ENCODE measurements at places on chromosomes 1 and 21.
A peak's percentile ranks its signal among the peaks of the same experiment; 100 is the strongest.

GRCh38 chr21:14121719-14122118, 89.0 kb downstream of the LIPI start:
- DNase-seq = no peak

GRCh38 chr1:201791779-201792173, 37.2 kb upstream of the IPO9 start:
- peak; percentile 27 for DNase-seq

DNA sequence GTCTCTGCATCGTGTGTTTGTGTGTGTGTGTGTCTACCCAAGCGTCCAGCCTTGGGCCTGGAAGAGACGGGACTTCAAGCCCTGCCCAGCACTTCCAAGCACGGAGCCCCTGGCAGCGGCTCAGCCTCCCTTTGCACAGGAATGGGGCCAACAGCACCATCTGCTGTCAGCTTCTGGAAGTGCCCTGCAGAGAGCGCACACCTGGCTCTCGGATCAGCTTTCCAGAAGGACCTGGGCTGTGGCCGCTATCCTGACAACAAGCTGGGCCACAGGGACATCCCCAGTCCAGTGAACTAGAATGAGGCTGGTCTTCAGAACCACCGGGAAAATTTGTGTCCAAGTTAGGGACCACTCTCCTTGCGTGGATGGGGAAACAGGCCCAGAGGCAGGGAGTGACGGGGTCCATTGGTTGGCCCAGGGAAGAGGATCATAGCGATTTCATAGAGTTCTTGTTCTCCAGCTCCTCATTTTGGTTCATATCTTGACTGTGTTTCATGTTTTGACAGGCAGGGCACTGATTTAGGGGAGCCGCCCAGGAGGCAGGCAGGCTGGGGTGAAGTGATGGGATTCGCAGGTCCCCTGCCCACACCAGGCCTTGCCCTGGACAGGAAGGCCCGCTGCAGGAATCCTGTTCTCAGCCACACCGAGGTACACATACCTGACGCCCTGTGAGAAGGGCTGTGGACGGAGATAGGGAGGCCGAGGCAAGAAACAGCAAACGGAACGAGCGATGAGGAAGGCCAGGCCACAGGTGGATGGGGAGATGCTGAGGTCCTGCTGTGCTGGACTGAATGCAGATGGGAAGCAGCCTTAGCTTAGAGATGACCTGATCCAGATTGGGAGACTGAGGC, 38.4 kb downstream of the TAS1R2 start:
- DNase-seq = no peak

DNA sequence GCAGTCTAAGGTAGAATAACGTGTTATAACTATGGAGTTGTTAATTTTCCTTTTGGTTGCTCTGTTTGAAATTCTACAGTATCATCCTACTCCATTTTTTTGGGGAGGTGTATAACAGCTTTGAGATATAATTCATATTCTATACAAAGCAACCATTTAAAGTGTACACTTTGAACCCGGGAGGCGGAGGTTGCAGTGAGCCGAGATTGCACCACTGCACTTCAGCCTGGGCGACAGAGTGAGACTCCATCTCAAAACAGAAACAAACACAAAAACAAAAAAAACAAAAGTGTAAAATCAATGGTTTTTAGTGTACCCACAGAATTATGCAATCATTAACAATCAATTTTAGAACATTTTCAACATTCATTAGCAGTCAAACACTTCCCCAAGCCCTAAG, 33.8 kb downstream of the CNIH4 start:
- DNase-seq = no peak

DNA sequence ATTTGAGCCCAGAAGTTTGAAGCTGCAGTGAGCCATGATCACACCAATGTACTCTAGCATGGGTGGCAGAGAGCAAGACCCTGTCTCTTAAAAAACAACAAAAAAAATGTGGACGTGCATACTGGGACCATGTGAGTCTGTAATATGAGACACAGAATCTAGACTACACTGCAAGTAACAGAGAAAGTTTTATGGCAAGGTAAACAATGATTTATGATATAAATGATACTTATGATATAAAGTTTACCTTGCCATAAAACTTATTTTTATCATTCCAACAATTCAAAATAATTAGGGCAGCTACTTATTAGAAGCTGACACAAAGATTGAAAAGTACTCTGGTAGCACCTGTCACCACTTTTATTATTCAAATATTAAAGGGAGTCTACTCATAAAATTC, 34.7 kb downstream of the WDR26 start:
- DNase-seq = no peak

DNA sequence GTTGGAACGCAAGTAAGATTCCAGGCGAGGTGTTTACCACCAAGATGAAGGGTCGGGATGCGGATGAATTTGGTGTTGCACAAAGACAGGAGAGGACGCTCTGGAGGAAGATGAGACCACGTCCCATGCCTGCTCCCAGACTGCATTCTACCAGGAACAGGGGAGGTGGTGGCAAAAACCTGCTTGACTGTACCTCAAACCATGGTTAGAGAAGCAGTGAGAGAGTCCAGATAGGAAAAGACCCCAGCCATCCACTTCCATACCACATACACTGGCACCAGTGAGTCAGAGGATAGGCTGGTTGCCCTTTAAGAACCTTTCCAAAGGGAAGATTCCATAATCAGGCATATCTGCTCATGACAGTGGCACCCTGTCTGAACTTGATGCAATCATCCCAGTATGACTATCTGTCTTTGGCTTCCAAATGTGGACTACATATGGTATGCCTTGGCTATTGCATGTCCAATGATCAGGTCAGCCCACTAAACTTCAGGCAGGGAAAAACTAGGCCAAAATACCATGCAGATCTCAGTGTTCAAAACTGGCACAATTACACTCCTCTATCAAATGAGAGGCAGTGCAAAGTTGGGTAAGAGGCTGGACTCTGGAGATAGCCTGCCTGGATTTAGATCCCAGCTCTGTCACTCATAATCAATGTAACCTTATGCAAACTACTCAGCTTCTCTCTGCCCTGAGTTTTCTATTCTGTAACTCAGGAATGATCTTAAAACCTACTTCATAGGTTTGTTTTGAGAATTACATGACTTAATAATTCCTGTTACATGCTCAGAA, 20.6 kb downstream of the NPR1 start:
- DNase-seq = no peak

DNA sequence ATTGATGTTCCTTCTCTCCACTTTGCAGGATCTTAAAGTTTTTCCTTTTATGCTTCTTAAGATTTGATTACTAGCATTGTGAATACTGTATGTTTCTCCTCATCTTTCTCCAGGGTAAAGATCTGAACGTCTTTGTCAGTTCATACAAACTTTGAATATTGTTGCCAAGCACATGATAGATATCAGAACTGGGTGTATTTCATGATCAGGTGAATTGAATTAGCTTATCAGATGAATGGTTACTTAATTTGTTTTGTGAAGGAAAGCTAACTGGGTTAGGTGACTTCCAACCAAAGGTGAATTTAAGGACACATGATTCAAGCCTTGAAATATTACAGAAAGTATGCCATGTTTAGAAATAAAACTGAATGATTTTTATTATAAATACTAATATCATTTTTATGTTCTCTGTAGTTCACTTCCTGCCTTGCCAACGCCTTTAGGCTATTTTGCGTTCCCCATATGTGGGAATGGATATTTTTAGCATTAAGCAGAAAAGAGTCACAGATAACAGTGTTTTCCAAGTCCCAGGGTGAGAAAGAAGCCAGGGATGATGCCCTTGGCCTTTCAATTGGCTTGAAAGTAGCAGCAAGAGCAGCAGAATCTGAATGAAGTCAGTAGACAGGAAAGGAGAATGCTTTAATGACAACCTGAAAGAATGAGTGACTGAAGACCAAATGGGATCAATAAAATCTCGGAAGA, 752.1 kb downstream of the NCAM2 start:
- no peak for DNase-seq

Data from NCI-H1436 treated with DMSO at 0.1 percent for 48 hours (cell line).